ENCODE measurements at places on chromosomes 2 and 18. TPM values are rescaled to one million over a fixed set of nuclear protein-coding genes. Genes with fewer than 3 reads are reported as not detected.

Gene CRYBA2
- polyA plus RNA-seq, result not detected

Gene FZD7
- 90.9 TPM for polyA plus RNA-seq

Gene CHRNG
- not detected for polyA plus RNA-seq

Gene CLEC4F
- not detected for polyA plus RNA-seq

Gene ASPRV1
- 0.14 TPM for polyA plus RNA-seq

Gene MC2R
- polyA plus RNA-seq, result not detected

Gene OXER1
- not detected for polyA plus RNA-seq

Gene TXNDC2
- 0.16 TPM for polyA plus RNA-seq

Gene RAMP1
- 100.0 TPM for polyA plus RNA-seq

Gene IL1R2
- not detected for polyA plus RNA-seq

Gene MRPL33
- 101 TPM for polyA plus RNA-seq

Gene SERPINB10
- not detected for polyA plus RNA-seq

Gene PRKAG3
- polyA plus RNA-seq, result not detected

Gene NHEJ1
- 11.9 TPM for polyA plus RNA-seq

Gene CHRND
- polyA plus RNA-seq, result not detected

Gene TUBA3E
- not detected for polyA plus RNA-seq

Gene PSD4
- 0.55 TPM for polyA plus RNA-seq

Gene FSHR
- polyA plus RNA-seq, result not detected

Gene PLEKHH2
- polyA plus RNA-seq, result 3.3 TPM

Gene CDCA7
- 18.7 TPM for polyA plus RNA-seq

Data from IMR-90 (cell line).